ENCODE measurements at places on chromosomes 16 and 17.

GRCh38 chr17:44826123-44826790 lies 3.8 kb downstream of the GJC1 start:
- DNase-seq: no peak

DNA sequence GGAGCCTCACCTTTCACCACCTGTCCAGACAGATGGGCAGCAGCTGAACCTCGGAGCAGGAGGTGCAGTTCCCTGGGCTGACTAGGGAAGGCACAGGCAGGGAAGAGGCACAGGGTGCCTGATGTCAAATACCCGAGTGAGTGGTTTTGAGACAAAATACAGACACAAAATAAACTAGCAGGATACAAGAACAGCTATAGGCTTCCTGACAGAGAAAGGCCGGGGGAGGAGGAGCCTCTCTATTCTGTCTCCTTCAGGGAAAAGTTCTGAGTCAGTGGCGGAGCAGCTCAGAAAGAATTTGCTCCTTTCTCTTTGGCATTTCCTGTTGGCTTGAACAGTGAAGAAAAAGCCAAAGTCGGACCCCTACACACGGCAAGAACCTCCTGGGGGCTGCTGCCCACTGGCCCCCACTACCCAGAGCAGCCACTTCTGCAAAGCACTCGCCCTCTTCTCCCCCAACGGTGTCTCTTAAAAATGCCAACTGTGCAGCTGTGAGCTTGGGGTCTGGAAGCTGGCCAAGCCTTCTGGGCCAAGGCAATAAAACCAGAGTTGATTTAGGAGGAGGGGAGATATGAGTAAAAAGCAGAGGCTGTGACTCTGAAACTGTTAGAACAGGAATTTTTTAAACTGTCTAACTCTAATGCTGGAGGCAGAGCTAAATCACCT lies 14.4 kb upstream of the FAAP100 start:
- DNase-seq: no peak

DNA sequence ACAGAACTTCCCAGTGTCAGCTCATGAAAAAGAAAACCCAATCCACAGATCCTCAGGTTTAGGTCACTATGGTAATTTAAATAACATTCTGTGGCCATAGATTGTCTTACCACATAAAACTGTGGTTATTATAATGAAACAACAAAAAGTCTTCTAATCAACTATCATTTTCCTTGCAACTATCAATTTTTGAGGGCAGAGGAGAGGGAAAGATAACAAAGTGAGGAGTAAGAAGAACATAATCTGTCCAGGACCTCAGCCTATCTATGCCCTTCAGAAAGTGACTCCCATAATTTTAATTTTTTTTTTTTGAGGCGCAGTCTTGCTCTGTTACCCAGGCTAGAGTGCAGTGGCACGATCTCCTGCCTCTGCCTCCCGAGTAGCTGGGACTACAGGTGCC lies 4.0 kb upstream of the GGNBP2 start:
- DNase-seq: no peak

- no peak for DNase-seq
Measured at GRCh38 chr17:39929646-39930407, 2.3 kb downstream of the LRRC3C start.

- no peak for DNase-seq
Measured at GRCh38 chr17:19523690-19524089, 10.0 kb upstream of the SLC47A1 start.

DNA sequence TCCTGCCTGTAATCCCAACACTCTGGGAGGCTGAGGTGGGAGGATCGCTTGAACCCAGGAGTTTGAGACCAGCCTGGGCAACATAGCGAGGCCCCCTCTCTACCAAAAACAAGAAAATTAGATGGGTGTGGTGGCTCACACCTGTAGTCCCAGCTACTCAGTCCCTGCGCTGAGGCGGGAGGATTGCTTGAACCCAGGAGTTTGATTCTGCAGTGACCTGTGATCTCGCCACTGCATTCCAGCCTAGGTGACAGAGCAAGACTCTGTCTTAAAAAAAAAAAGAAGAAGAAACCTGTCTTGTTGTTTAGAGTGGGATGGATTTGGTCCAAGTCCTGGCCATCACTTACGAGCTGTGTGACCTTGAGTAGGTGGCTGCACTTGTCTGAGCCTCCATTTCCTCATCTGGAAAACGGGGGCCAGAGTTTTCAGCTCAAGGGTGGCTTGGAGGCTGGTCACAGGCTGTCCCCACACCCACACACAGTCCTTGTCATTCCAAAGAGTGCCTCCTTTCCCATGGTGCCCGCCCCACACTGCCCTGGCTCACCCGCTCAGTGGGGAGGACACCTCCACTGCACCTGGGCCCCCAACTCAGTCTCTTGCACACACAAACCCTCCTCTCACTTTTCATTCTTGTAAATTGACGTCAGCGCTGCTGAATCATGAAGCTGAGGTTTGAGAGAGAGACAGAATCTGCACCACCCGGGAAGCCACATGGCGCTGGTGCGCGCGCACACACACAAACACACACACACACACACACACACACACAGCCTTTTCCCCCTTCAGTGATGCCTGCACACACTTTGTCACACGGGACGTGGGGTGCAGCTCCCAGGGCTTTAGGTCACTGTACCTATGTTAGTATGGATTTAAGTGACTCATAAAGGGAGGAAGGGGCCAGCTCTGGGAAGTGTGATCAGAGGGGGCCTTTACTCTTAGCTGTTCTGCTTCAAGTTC lies 4.2 kb downstream of the SOCS1 start:
- DNase-seq: no peak

GRCh38 chr16:57387598-57388354 lies 15.5 kb downstream of the CX3CL1 start:
- no peak for DNase-seq

- DNase-seq: no peak
Measured at GRCh38 chr16:1789643-1790045, 3.9 kb downstream of the IGFALS start.

DNA sequence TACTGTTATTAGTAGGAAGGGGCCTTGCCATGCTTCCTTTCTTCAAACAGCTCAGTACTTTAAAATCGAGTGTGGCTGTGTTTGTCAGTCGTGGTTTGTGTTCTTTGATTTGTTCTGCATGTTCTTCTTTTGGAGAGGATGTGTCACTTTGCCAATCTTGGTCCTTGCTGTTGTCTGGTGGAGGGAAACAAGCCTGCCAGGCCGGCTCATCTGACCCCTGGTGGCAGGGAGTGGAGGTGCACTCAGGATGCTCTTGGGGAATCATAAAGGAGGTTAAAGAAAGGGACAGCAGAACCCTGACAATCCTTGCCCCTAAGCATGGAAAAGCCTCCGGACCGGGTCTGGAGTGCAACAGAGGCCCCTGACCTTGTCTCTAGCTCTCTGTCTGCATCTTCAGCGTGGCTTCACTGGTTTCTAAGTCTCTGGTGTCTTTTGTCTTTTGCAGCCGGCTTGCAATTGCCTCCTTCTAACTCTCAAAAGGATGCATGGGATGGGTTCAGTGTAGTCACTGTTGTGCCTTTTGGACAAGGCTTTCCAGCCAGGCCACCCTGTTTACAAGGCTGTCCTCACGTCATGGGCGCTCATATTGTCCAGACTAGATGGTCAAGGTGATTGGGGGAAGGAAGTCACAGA lies 135.8 kb downstream of the WWOX start:
- peak; percentile 19 for DNase-seq

GRCh38 chr16:67158637-67159600 lies 790 bp downstream of the TRADD start:
- DNase-seq: no peak

GRCh38 chr17:73998653-73999645 lies 204.5 kb upstream of the RPL38 start:
- no peak for DNase-seq

DNA sequence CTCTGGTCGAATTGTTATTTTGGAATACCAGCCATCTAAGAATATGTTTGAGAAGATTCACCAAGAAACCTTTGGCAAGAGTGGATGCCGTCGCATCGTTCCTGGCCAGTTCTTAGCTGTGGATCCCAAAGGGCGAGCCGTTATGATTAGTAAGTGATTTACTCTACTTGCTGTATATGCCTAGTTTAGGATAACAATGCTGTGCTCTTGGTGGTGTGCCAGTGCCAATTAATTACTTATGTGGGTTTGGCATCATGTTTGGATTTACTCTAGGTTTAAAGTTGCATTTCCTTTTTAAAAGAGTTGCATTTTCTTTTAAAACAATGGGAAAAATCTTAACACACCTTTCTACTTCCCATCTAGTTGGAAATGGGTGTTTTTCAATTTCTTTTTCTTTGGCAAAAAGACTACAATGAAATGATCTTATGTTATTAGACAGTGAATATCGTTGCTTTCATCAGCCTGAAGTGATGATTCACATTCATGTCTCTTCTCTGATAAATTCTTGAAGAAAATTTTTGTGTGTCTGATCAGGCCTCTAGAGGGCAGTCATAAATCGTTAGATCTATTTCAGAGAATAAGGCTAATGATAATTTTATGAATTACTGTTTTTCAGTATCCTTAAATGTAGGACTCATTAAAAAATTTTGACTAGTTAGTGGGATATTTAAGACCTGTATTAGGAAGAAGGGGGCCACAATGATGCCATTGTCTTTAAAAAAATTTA lies 5.6 kb downstream of the SF3B3 start:
- no peak for DNase-seq

- no peak for DNase-seq
Measured at GRCh38 chr17:67655478-67656148, 62.1 kb upstream of the NOL11 start.

DNA sequence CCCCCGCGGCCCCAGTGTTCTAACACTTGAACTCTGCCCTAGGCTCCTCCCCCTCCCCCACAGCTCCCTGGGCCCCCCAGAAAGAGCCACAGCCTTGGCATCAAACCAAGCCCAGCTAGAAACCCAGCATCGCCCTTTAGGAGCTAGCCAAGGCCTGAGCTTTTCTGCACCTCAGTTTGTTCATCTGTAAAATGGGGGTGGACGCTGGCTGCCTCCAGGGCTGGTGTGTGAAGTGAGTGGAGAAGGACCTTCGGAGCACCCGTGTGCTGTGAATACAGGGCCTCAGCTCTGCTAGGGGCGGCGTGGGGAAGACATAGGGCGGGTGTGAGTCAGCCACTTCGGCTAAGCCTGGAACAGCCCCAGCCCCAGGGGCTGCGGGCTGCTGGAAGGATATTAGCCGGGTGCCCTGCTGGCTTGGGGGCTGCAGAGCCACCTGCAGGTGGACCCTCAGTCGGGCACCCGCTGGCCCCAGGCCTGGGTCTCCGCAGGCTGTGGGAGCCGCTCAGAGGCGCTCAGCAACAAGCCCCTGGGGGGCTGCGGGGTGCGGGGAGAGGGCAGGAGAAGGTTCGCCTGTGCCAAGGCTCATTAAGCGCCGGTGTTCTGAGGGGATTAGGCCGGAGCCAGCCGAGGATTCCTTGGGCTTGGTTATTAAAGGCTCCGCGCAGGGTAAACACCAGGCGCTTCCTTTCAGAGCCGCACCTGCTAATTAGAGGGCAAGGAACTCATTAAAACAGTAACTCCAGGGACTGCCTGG lies 217.0 kb upstream of the CIBAR2 start:
- DNase-seq: no peak

- no peak for DNase-seq
Measured at GRCh38 chr16:86752582-86753175, 174.3 kb downstream of the FOXL1 start.

DNA sequence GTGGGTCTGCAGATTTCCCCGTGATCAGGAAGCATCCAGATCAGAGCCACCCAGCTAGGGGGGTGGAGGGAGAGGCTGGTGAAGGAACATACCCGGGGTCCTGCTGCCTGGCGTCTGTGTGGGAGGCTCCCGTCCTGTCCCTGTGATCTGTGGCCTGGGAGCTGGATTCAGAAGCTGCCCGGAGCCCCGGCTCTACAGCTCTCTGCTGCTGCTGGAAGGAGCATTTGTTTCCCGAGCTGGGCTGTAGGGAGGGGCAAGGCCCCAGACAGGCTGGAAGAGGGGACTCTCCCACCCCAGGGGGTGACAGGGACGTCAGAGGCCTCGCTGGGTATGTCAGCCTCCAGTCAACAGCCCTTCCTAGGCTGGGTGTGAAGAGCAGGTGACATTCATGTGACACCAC lies 10.2 kb downstream of the SOX8 start:
- DNase-seq: no peak

GRCh38 chr17:12536472-12536871 lies 129.2 kb upstream of the MYOCD start:
- DNase-seq: no peak
